ENCODE measurements at places on chromosomes 6 and 20.

GRCh38 chr6:52641826-52642225, 29.1 kb upstream of the TMEM14A start:
- DNase-seq: no peak

- DNase-seq: no peak
Measured at GRCh38 chr20:30500829-30501440, 756.5 kb upstream of the DEFB115 start.

DNA sequence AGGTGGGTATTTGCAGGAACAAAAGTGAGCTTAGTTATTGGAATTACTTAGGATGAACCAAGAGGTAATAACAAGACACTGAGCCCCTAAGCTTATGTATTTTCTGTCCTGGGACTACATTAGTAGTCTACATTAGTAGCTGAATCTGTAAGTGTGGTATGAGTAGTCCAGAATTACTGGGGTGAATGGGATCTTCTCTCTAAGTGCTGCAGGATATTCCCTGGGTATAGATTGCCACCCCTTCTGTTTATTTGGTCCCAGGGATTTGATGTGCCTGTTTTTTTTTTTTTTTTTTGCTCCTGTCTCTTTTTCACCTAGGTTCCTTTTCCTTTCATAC, 5.9 kb downstream of the CD2AP start:
- no peak for DNase-seq

GRCh38 chr6:151100326-151100725, 139.4 kb upstream of the AKAP12 start:
- DNase-seq: no peak

DNA sequence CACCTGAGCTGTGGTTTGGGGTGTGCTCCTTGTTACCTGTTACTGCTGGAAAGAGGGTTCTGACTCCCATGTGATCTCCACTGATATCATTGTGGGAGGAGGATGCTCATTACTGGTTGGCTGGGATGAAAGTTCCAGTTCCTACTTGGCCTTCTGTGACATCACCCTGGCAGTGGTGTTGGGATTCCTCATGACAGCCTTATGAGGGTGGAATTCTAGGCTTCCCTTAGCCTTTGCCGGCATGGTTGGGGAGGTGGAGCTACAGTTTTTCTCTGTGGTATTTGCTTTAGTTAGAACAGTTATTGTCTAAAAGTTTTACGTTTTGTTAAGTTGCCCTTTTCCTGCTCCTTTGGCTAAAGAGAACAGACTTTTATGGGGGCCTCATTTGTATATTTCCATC, 112.1 kb downstream of the AFG1L start:
- no peak for DNase-seq

DNA sequence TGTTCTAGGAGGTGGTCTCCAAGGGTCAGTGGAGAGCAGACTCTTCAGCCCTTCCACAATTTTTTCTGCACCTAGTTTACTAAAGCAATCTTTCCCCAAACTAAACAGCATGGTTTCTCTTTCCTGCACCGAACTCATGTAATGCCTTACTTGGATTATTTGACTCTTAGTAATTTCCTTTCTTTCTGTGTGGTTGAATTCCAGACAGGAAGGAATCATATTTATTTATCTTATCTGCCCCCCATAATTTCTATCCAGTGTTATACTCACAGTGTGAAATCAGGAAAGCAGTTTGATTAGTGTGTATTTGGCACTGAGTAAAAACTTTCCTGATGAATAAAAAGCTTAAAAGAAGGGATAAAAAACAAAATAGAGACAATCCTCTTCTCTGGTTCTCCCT, 140.3 kb upstream of the STMND1 start:
- no peak for DNase-seq

DNA sequence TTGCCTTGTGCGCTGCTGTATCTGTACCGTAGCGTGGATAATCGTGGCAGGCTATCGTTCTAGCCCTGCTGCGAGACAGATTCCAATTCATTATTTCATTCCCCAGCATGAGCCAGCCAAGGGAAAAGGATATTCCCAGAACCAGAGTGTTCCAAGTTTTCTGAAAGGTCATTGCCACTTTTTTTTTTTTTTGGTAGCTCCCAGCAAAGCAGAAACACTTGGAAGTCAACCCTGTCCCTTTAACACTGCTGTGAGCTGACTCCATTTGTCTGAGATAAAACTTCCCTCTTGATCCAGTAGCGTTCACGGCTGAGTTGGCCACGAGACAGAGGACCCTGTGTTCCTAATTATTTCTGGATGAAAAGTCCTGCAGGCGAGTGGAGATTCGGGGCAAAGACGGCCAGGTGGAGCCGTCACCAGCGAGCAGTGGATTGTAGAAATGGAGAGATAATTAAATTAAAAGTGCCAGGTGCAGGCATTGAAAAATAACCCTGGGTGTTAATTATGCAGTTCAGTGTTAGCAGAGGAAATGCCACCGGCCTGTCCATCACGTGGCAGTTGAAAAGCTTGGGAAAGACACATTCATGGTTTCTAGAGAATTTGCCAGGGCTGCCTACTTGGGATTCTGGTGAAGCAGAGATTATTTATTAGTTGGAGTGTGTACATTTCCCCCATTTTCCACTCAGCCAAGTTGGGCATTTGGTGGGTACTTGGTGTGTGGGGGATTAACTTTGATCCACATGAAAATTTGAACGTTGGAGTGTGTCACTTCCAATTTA, 164.2 kb downstream of the SLC24A3 start:
- no peak for DNase-seq

DNA sequence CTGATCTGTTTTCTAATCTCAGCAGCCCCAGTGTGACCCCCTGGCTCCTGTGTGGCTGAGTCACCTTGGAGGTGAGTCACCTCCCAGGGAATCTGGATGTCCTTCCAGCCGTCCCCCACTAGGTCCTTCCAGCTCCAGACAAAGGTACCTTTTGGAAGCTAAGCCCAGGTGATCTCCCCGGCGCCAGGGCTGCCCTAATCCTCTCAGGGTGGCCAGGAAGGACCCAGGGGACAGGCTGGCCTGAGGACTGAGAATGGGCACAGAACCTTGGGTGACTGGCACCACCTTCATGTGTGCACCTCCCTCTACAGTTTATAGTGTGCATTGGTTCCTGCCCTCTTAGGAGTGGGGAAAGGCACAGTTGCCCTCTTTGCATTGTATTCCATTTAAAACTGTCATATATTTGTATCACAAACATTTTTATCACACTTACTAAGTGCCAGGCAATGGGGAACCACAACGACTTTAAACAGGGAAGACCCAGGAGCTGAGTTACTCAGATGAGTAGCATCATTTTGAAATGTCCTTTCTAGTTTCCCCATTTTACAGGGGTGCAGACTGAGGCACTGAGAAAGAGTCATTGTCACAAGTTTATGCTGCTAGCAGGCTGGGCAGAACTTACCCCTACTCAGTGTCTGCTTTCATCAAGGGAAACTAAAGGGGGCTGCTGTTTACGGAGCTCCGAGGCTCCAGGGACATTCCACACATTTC, 2.6 kb upstream of the BPIFB4 start:
- no peak for DNase-seq

- DNase-seq: no peak
Measured at GRCh38 chr20:57020364-57020763, 246.1 kb downstream of the BMP7 start.

DNA sequence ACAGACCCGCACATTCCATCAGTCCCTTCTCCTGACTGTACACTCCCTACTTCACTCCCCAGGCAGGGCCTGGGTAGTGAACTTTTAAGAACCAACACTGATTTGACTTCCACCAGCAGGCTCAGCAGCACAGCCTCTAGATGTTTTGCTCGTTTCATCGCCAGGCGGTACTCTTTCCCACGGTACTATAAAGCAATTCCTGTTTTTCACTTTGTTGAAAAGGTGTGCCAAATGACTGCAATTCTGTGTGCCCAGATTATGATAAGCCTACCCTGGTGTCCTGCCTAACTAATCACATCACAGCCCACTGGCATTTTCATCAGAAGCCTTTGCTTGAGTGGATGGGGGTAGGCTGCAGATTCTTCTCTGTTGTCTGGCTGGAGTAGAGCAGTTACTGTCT, 12.9 kb upstream of the WTAP start:
- DNase-seq: no peak

DNA sequence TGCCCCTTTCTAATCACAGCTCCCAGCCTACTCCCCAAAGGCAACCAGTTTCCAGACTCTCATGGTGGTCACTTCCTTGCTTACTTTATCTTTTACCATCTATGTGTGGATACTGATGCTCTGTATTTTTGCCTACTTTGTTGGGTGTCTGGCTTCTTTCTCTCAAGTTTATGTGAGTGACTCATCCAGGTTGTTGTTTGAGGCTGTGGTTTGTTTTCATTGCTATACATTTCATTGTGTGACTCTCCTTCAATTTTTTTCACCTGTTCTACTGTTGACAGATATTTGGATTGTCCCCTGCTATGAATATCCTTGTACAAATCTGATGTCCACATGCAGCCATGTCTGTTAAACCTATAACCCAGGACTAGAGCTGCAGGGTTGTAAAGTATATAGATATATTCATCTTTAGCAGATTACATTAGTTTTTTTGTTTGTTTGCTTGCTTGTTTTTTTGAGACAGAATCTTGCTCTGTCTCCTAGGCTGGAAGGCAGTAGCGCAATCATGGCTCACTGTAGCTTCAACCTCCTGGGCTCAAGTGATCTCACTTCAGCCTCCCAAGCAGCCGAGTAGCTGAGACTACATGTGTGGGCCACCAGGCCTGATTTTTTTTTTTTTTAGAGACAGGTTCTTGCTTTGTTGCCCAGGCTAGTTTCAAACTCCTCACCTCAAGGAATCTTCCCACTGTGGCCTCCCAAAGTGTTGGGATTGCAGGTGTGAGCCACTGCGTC, 72.9 kb upstream of the EEF1E1 start:
- no peak for DNase-seq

- DNase-seq: no peak
Measured at GRCh38 chr20:9319687-9320384, 194.6 kb upstream of the LAMP5 start.

DNA sequence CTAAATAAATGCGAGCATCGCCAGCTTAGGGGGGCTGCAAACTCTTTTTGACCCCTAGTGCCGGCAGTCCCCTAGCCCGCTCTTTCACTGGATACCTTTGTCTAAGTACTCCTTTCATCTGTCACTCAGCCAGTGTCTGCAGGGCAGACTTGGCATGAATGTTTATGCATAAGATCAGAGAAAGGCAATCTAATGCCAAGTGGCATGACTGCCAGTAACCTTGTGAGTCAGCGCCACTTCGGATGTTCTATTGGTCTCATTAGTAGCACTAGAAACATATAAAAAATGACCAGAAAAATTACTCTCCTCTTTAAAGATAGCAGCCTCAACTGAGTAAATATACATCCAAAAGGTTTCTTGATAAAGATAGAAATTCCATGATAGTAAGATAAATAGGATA, 192.2 kb downstream of the TBC1D32 start:
- no peak for DNase-seq

- no peak for DNase-seq
Measured at GRCh38 chr20:15378151-15378550, 1040.7 kb upstream of the FLRT3 start.
